Endothelial cell (in vitro differentiated cells): ENCODE measurements at places on chromosomes 6 and 20. TPM values are rescaled to one million over a fixed set of nuclear protein-coding genes. Genes with fewer than 3 reads are reported as not detected.

- no peak for DNase-seq
These were observed 49.0 kb downstream of the MDGA1 start for GRCh38 chr6:37648465-37649330.

- DNase-seq, result no peak
These were observed 151.7 kb upstream of the RPS6KA2 start for GRCh38 chr6:166778776-166779175.

DNA sequence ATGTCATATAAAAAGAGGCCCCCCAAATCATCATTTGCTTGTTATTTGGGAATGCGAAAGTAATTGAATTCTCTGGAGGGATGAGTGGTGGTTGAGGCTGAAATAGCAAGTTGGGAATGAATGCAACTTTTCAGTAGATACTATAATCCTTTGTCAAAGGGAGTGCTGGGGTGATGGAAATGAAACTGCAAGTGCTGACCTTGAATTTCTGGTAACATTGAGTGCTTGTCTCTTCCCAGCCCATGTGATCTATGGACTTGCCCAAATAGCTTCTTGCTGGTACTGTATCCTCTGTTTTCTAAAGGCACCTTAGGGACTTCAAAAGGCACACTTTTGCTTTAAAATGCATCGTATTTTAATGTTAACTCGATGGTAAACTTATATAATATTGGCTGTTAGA is 14.8 kb downstream of the PAQR8 start:
- no peak for DNase-seq

- peak; percentile 62 for DNase-seq
These were observed 1.9 kb downstream of the JARID2 start for GRCh38 chr6:15247500-15248450.

- DNase-seq, result no peak
These were observed 83.4 kb upstream of the RGS17 start for GRCh38 chr6:153214436-153214835.

GRCh38 chr6:34176261-34177031 is 30.6 kb upstream of the GRM4 start:
- DNase-seq, result no peak

SRMS gene
- total RNA-seq, result not detected
